ENCODE measurements at places on chromosomes 5 and 9.

- no peak for DNase-seq
Measured at GRCh38 chr9:93256878-93257807, 73.2 kb downstream of the WNK2 start.

DNA sequence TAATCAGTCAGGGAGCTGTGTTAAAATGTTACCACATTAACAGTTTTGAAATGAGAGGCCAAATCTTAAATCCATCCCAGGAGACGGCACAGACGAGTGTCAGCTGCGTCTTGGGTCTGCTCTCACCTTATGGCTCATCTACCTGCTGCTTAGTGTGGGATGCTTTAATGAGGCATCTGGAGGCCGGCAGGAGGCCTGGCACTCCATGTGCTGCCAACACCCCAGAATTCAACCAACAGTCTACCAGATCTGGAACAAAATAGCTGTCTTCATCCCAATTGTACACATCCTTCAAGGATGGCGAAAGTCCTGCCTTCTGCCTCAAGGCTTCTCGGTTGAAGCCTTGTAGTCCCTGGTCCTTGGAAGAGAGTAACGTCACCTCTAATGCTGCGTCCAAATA, 12.0 kb downstream of the PRKACG start:
- DNase-seq = no peak

DNA sequence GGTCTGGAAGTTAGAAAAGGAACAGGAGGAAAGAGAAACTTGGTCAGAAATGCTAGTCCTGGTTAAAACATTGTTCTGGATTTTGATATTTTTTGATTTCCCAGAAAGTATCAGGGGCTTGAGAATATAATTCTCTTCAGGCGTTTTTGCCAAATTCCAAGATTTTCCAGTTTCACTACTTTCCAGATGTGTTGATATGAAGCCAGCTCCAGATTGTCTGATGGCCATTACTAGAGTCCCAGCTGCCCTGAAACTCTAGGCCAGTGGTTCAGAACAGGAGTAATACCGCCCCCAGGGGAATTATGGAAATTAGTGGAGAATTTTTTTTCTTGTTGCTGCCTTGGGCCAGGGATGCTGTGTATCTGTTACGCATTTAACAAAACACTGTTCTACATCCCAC, 88.6 kb downstream of the KCNN2 start:
- no peak for DNase-seq

DNA sequence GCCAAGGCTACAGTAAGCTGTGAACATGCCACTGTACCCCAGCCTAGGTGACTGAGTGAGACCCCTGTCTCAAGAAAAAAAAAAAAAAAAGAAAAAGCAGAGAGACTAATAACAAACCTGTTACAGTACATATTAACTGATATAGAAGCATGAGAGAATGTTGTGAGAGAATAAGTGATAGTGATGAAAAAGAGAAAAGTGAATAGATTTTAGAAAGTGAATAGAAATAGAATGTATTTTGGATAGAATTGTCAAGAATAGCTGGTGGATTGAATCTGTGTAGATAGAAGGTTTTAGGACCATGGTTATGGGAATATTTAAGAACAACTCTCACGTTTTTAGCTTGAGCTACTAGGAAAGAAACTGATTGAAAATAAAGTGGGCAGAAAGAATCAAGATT, 135.8 kb downstream of the WDR70 start:
- DNase-seq = no peak

DNA sequence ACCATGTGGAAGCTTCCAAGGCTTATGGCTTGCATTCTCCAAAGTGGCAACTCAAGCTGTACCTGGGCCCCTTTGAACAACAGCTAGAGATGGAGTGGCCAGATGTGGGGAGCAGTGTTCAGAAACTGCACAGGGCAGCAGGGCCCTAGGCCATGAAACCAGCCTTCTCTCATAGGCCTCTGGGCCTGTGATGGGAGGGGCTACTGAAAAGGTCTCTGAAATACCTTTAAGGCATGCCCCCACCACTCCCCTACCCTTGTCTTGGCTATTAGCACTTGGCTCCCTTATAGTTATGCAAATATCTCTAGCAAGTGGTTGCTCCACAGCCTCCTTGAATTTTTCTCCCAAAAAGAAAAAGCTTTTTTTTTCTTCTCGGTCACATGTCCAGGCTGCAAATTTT, 1014.6 kb downstream of the DTWD2 start:
- DNase-seq = no peak

DNA sequence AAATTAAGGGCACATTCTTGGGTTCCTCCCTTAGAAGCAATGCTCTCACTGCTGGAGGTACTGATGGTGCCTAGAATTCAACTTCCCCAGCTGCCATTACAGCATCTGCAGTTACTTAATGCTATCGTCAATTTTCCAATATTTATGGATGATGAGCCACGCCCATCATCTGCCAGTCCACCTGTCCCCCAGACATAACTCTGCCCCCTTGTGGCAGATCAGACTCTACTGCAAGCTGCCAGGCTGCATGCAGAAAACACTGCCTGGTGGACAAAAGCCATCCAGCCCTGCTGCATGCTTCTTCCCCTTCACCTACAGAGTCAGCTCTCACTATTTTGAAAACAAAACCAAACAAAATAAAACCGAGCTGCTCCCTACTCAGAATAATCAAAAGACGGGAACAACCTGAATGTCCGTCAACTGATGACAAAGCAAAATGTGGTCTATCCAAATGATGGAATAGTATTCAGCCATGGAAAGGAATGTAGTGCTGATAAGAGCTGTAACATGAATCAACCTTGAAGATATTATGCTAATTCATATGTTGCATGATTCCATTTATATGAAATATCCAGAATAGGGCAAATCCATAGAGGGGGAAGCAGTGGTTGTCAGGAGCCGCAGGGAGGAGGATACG, 66.4 kb downstream of the RETREG1 start:
- DNase-seq = no peak

DNA sequence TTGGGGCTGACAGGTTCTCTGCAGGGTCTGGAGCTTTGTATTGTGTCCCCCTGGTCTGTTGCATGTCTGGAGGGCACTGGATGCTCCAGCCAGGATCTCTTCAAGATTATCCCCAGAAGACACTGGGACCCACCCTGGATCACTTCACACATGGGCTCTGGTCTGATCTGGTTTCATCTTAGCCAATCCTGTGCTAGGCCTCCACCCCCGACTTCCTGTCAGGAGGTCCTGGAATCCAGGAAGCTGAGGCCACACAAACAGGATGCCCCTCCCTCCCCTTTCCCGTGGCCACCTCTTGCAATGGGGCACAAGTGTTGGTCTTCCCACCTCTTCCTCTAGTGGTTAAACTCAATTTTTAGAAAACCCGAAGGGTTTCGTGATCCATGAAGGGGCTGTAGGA, 242.6 kb upstream of the MVB12B start:
- no peak for DNase-seq

DNA sequence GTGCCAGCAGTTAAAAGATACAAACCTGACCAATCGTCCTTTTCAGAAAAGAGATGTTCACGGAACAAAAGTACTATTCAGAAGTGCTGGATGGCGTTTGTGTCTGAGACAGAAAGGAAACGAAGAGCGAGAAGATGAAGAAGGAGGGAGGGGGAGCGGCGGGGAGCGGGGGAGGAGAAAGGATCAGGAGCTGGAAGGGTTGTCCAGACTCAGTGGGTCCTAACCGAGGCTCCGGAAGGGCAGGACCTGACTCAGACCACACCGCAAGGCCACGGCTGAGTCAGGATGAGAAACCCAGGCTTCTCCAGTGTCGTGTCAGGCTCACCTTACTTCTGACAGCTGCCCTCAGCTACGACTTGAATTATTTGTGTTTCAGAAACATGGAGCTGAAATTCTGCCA, 46.2 kb downstream of the PAX5 start:
- no peak for DNase-seq
